Activated T-cell treated with anti-CD3 and anti-CD28 coated beads, Interleukin-2, amount 50 U/mL, for 24 hours (primary cell): ENCODE measurements at places on chromosomes 2 and 18.

DNA sequence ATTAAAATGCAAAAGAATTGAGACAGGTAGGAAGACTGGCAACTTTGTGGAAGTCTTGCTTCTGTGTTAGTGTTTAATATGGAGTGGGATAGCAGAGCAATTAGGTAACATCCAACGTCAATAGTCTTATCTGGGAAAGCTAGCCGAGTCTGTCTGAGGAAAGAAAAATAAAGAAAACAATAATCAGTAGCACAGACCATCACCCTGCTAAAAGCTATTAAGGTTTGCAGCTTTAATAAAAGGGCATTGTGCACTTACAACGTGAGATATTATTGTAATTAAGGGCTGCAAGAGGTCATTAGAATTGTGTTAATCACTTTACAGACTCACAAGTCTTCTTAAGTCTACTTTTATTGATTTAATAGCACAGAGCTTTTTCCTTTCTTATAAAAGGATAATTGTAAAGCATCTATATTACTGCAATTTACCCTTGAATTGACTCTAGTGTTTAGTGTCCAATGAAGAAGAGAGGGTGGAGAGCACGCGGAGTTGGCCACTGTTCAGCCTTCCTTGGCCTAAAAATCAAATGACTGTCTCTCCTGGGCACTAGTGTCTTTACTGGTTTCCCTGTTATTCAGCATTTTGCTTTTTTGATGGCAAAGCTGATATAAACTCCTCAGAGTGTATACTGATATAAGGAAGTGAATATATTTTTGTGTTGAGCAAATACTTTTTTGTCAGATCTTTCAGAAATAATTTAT is 2.0 kb downstream of the CDH7 start:
- no peak for DNase-seq

- DNase-seq: no peak
Observed at GRCh38 chr2:140695155-140695554, 1435.7 kb downstream of the LRP1B start.

- DNase-seq: no peak
Observed at GRCh38 chr2:121451398-121451797, 79.3 kb upstream of the RNU4ATAC start.

DNA sequence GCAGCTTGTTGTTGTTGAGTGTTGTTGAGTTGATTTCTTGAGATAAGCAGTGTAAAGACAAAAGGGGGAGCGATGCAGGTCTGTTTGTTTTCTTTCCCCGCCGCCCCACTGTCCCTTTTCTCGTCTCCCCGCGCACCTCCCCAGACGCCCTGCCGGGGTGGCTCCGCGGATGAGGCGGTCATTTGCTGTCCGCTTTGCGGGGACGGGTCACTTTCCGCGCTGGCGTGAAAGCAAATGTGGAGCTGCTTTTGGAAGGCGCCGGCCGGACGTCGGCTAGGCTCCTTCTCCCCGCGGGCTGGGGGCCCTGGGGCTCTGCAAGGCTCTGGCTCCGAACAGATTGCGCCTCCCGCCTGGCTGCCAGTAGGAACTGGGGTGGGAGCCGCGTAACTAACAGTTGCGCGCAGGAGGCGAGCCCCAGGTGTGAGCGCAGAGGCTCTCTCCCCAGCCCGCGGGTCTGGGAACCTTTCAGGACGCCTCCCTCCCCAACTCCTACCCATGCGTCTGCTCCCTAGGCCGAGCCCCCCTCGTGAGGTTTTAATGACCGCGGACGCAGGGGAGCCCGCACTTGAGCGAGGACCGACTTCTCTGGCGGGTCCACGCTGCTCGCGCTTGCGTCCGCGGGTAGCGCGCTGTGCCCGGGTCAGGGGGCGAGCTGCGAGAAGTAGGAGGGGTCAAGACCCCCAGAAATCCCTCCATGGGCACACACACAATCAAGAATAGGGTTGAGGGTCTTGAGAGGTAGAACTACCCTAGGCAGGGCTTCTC is 146.6 kb downstream of the MEIS1 start:
- DNase-seq: no peak

- no peak for DNase-seq
Observed at GRCh38 chr2:182050333-182051135, 64.9 kb downstream of the PPP1R1C start.

DNA sequence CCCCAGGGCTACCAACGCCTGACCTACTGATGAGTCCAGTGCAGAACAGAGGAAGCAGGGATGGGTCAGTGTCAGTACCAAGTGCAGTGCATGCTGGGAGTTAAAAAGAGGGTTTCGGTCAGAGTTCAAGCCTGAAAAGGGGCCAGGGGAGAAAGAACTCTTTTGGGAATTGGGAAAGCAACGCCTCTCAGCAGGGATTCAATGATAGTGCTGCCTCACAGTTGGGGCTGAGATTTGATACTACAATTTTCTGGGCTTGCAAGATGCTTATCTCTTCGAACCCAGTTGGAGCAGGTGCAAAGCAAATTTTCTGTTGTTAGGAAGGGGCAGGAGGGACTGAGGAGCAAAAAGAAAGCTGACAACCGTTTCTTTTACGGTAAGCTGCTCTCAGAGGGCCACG is 82.6 kb downstream of the CERKL start:
- no peak for DNase-seq

DNA sequence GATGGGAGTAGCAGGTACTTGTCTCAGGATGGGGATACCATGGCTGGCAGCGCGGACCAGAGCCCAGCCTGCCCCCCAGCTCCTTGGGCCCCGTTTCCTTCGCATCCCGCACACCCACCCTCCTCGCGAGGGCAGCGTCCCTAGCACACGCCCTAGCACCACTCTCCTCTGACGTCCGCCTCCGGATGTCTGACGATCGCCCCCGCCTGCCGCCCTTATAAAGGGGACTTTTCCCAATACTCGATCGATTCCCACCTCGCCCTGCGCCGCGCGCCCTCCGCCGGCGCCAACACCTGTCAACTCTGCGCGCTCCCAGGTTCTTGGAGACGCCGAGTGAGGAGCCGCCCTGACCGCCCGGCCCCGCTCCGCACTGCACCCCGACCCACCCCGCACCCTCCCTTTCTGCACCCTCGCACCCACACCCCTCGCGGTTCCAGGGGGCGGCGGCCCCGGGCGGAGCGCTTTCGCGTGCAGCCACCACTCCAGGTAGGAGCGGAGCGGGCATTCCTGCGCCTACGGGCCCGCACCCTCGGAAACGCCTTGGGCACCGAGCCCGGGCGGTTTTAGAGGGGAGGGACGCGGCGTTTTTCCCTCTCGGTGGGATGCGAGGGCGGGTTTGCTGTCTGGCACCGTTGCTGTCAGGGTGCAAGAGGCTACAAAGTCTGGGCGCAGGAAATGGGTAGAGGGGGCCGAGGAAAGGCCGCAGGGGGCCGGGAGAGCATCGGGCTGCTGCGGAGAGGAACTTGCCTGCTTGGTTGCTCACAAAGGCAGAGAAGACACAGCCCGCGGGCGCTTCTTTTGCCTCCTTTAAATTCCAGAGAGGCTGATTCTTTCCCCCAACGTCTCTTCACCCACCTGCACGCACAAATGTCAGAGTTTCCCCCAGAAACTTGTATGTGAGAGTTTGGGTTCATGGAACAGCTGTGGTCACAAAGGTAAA is at the start of gene SLC5A7:
Gene SLC5A7, plus strand, starts transcription at position 247 of the 940 bp plus-strand sequence. CDS start 1,632 bp downstream, outside the sequence.
- no peak for DNase-seq
